Stimulated activated CD8-positive, alpha-beta memory T cell treated with anti-CD3 and anti-CD28 coated beads, Interleukin-7, amount 100 ng/mL, for 1 hour (primary cell): ENCODE measurements at places on chromosomes 11 and 22.

- DNase-seq, result no peak
These were observed 1075.3 kb downstream of the TBC1D22A start for GRCh38 chr22:47837703-47838102.

DNA sequence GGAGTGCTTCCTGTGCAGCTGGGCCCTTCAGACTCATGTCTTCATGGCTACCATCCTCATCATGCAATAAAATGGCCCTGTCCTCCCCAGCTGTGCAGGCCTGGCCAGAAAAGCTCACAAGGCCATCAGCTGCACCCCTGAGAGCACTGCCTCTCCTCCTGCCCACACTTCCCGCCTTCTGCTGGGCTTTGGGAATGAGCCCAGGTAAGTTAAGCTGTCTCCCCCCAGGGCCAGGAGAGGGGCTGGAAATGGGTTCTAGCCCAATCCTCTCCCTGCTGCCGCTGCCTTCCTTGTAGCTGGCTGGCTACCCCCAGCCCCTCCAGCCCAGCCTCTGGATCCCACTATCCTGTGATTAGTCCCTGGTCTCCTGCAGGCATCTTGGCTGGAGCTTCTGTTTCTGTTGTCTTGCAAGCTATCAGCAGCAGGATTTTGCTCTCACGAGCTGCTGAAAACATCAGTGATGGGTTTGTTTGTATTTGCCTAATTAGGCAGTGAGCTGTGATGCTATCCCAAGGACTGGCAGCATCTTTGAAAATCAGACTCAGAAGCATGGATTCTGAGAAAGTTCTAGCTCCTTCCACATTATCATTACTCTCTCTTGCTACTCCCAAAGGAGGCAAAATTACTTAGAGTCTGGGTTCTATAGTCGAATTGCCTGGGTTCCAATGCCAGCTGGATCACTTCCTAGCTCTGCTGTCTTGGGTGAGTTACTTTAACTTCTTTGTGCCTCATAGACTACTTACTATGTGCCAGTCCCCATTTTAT lies 168.1 kb downstream of the ST3GAL4 start:
- DNase-seq, result no peak

GRCh38 chr22:38435010-38435409 lies 20.0 kb downstream of the KCNJ4 start:
- DNase-seq, result no peak

- DNase-seq, result no peak
These were observed 15.8 kb upstream of the ZC3H12C start for GRCh38 chr11:110077346-110077745.
